ENCODE measurements at places on chromosomes 16 and 17.
A peak's percentile ranks its signal among the peaks of the same experiment; 100 is the strongest.

- no peak for DNase-seq
These were observed 42.5 kb downstream of the MYH3 start for GRCh38 chr17:10614536-10615155.

- DNase-seq, result no peak
These were observed 304.3 kb downstream of the HS3ST4 start for GRCh38 chr16:25996052-25996451.

DNA sequence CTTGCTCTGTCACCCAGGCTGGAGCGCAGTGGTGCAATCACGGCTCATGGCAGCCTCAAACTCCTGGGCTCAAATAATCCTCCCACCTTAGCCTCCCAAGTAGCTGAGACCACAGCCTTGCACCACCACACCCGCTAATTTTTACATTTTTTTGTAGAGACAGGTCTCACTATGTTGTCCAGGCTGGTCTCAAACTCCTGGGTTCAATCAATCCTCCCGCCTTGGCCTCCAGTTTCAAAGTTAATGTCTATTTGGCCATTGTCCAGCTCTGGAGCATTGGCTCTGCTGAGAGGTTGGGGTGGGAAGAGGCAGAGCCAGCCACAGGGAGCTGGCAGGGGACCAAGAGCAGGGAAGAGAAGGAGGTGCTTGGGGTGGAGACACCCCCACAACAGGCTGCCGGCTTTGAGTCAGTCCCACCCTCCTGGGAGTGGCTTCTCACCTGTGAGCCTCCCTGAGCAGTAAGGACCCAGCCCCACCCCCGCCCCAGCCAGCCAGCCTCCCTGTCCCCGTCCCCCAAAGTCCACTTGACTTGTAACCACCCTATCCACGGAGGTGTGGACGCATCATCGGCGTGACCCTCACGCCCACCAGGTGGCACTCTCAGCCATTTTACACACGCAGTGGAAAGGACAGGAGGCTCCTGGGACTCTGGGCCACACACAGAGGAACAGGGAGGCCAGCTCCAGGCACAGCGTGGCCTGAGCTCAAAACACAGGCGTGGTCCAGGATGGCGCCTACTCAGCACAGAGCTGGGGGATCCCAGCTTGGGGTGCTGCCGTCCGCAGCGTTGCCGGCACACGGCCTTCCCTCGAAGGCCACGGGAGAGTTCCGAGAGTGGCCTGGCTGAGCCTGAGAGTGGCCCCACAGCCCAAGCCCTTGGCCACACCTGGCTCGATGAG, 22.8 kb upstream of the PVALEF start:
- peak; percentile 14 for DNase-seq

DNA sequence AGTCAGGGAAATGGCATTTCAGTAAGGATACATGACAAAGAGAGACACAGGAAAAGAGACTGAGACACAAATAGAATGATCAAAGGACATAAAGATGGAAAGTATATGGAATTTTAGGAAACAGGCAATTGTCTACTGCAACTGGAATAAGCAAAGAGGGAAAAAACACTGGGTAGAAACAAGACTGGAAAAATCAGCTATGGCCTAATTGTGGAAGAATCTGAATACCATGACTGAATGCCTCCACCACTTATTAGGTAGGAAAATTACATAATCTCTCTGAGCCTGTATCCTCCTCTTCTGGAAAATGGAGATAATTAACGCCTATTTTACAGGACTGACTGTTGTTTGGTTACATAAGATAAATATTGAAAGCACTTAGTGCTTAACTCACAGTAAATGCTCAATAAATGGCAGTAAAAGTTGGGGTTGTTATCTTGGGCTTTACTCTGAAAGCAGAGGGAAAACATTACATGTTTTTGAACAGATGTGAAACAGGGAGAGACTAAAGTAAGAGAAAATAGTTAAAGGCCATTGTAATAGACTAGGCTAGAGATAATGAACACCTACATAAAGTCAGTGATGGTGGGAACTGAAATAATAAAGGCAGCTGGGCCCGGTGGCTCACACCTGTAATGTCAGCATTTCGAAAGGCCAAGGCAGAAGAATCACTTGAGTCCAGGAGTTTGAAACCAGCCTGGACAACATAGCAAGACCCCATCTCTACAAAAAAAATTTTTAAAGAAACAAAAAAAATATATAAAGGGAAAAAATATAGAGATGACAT, 63.5 kb upstream of the C17orf78 start:
- DNase-seq, result no peak

DNA sequence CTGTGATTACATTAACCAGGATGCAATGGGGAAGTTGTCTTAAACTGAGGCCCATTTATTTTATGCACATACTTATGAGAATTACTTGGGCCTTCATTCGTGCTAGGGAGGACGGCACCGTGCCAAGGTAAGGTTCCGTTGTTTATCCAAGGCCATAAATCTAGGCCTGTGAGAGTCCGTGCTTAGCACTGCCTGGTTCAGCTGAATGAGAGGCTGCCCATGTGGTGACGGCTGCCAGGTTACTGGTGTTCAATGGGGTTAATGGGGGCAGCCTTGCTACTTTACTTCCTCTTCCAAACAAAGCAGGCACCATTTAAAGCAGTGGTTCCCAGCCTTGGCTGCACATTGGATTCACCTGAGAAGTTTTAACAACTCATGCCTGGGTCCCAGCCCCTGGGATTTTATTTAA, 135.1 kb upstream of the NOL11 start:
- no peak for DNase-seq

GRCh38 chr16:72475688-72476087, 303.7 kb upstream of the PMFBP1 start:
- no peak for DNase-seq

- DNase-seq, result no peak
These were observed 75.8 kb upstream of the ZNF469 start for GRCh38 chr16:88306860-88307545.

DNA sequence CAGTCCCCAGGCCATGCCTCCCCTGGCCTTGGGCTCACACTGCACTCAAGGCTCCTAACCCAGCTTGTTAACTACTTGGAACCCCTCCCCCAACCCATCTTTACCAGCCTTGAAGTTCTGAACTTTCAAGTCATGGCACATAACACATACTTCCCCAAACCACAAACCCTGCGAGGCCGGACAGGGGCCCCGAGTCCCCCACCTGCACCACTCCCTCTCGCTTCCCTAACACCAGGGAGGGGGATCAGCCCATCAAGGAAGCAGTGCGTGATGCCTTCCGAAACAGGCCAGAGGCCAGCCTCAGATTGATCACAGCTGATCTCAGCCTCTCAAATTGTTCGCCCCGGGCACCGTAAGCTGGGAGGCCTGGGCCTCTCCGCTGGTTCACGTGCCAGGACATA, 3.0 kb upstream of the NLRC3 start:
- DNase-seq, result no peak

- DNase-seq, result no peak
These were observed 6.2 kb downstream of the SLC12A3 start for GRCh38 chr16:56871172-56871593.

DNA sequence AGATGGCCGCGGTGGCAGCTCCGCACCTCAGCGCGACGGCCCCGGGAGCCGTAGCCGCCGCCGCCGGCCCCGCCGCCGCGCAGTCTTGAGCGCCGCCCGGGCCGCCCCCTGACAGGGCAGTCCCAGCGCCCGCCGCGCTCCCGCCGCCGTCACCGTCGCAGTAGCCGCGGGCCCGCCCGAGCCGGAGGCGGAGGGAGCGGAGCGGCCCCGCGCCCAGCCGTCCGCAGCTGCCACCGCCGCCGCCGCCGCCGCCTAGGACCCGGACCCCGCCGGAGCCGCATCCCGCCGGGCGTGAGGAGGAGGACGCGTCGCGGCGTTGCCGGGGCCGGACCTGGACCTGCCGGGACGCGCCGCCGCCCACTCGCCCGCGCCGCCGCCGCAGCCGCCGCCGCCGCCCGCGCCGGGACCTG, 218 bp downstream of the TNRC6C start:
- no peak for DNase-seq

Measured in glomerular endothelial cell (primary cell).